Stimulated activated CD8-positive, alpha-beta memory T cell treated with anti-CD3 and anti-CD28 coated beads, Interleukin-12 subunit alpha, Interleukin-12 subunit beta, amount 100 ng/mL, for 1 hour (primary cell): ENCODE measurements at places on chromosomes 11 and 22.
A peak's percentile ranks its signal among the peaks of the same experiment; 100 is the strongest.

- no peak for DNase-seq
These were observed 160.5 kb upstream of the TTC12 start for GRCh38 chr11:113153847-113154246.

DNA sequence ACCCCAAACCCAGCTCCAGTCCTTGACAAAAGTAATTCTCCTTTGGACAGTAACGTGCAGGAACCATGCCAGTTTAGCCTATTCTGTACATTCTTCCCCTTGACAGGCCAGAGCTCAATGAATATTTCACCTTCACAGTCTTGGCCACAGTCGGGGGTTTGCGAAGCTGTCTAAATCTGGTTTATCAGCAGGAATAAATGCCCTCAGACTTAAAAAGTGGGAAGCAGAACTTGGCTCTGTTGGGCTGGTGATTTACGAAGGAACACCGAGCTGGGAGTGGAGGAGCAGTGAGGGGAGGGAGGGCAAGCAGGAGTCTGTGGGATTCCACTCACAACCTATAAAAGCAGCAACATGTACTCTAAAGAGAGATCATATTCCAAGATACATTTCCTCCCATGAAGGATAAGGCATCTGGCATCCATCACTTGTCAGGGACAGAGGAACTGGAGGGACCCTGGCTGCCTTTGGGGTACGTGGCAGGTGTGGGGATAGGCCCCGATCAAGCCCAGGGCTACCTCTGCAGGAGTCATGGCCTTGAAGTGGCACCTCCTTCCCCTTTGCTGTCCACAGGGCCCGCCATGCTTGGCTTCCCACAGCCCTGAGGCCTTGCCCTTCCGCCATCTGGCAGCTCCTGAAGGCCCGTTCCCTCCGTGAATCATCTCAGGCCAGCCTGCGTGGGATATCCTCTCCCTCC lies 154.3 kb downstream of the ADAMTS15 start:
- no peak for DNase-seq

GRCh38 chr11:61861634-61862033 lies 29.7 kb downstream of the FADS3 start:
- DNase-seq, result no peak

- no peak for DNase-seq
These were observed 31.6 kb upstream of the MYH9 start for GRCh38 chr22:36419177-36419911.

DNA sequence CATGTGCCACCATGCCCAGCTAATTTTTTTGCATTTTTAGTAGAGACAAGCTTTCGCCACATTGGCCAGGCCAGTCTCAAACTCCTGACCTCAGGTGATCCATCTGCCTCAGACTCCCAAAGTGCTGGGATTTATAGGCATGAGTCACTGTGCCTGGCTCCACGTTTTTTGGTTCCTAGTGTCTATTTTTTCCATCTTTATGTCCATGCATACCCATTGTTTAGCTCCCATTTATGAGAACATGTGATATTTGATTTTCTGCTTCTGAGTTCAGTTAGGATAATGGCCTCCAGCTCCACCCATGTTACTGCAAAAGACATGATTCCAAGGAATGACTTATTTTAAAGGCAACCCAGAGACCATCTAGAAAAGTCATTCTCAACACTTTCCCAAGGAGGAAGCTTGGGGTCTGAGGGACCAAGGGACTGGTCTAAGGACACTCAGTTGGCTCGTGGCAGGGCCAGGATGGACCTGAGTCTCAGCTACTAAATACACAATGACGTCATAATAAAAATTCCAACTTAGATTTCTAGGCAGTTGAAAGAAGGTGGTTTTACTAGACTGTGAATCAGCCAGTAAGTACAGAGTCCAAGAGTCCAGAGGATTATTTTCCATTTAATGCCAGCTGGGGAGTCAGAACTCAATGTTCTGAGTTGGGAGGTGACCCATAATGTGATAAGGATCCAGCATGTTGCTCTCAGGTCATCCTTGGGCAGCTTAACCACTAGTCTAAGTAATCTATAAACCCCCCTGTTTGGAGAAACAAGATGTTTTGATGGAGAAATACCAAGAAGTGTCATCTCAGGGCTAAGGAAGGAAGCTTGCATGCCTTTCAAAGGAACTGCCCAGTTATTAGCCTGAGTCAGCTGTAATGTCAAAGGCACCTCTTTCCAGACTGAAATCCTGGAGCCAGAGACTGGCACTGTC lies 39.4 kb downstream of the ABTB2 start:
- DNase-seq, result no peak

GRCh38 chr11:88324562-88325345 lies 12.8 kb downstream of the CTSC start:
- no peak for DNase-seq

- no peak for DNase-seq
These were observed 6.7 kb downstream of the ETS1 start for GRCh38 chr11:128580612-128581011.

DNA sequence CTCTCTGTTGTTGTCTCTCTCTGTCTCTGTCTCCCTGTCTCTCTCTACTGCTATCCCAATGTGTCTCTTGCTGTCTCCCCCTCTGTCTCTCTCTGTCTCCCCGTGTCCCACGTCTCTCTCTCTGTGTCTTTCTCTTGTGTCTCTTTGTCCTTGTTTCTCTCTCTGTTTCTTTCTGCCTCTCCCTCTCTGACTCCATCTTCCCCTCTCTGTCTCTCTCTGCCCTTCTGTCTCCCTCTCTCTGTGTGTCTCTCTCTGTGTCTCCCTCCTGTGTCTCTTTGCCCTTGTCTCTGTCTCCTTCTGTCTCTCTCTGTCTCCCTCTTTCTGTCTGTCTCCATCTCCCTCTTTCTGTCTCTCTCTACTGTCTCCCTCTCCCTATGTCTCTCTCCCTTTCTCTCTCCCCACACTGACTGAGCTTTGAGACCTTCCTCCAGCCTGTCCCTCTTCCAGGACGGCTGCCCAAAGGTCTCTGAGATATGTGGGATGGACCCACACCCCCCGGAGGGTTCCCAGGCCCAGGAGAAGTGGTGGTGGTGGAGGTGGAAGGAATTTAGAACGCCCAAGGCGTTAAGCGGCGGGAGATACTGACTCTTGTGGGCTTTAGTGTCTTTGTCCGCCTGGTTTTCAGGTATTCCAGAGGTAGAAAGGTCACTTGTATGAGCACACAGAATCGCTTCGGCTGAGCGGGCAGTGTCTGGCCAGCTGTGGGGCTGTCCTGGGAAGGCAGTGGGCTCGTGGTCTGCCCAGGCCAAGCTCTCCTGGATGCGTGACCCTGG lies 65.5 kb upstream of the CCND1 start:
- no peak for DNase-seq

DNA sequence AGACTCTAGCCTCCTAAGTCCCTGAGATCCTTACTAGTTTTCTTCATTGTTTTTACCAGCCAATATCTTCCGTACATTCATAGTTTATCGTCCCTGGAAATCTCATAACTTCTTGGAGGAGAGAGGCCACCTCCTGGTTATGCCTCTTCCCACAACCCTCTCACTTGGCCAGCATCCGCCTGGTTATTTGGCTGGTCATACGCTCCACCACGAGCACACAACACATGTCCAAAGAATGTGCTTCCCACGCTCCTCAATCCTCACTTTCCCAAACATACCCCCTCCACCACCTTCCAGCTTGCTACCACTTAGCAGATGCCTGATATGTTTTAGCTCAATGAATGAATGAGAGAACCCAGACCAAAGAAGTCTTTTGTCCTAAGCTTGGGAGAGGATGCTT lies 83.5 kb upstream of the EIF3D start:
- DNase-seq, result no peak

- no peak for DNase-seq
These were observed 1511.2 kb downstream of the FAM181B start for GRCh38 chr11:81222491-81222890.

DNA sequence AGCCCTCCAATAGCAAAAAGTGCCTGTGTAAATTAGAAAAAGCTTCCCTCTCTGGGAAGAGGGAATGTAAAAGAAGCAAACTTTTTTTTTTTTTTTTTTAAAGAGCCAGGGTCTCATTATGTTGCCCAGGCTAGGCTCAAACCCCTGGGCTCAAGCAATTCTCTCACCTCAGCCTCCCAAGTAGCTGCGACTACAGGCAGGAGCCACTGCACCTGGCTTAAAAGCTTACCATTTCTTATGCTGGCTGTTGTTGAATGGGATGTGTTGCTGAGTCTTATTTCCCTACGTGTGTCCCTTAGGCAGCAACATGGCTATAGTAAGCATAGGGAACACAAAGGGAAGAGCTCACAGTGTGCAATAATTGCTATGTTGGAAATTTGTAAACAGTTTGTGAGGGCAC lies 225.5 kb upstream of the CCDC90B start:
- DNase-seq, result no peak

DNA sequence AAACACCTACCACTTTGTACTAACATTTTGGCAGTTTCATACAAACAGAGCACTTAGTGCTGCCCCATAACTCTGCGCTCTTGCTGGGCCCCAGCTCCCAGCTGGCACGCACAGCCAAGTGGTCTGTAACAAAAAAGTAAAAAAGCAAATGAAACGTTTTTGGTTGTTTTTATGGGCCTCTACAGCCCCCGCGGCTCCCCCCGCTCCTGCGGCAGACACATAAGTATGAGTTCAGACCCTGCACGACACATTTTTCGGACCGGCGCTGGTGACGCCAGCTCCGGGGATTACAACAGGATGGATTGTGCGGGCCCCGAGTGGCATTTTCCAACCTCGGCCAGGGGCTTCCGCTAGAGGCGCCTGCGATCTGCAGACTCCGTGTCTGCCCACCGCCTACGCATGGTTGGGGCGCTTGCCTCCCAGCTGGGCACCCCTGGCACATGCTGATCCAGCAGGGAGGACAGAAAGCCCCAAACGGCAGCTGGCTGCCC lies 418.2 kb downstream of the SOX6 start:
- no peak for DNase-seq

GRCh38 chr11:63505857-63506528 lies at the start of gene LGALS12:
Gene LGALS12, plus strand, starts transcription at chr11:63506084. Its CDS starts 375 bp downstream, at chr11:63506459.
- DNase-seq, result no peak

DNA sequence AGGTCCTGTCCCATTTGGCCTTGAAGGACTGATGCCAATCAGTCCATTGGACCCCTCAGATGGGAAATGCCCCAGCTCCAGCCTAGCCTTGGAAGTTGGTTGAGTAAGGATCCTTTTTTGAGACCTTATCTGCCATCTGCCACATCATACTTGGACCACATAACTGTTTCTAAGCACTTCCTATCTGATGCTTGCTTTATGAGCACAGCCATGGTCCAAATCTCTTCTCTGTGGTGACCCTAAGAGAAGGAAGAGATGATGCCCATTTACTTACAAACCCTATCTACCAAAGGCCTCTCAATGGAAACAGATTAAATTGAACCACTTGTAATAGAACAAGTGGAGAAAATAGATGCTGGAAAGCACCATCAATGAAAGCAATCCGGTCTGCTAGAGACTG lies 53.8 kb upstream of the TTC12 start:
- DNase-seq, result no peak

DNA sequence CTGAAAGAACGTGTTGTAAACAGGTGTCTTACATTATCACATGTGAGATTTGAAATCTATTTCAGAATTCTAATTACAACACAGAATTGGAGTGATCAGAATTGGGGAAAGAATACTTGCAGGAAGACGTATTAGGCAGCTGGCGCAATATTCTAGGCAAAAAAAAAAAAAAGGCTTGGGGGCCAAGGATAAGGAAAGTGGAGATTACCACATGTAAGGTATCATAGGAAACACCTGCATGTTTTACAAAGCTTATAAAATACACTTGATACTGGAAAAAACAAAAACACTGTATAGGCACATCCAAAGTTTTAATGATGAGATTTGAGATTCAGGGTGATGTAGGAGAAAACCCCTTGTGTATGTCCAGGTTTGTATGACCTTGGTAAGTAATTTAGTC lies 245.1 kb downstream of the DDX10 start:
- no peak for DNase-seq

DNA sequence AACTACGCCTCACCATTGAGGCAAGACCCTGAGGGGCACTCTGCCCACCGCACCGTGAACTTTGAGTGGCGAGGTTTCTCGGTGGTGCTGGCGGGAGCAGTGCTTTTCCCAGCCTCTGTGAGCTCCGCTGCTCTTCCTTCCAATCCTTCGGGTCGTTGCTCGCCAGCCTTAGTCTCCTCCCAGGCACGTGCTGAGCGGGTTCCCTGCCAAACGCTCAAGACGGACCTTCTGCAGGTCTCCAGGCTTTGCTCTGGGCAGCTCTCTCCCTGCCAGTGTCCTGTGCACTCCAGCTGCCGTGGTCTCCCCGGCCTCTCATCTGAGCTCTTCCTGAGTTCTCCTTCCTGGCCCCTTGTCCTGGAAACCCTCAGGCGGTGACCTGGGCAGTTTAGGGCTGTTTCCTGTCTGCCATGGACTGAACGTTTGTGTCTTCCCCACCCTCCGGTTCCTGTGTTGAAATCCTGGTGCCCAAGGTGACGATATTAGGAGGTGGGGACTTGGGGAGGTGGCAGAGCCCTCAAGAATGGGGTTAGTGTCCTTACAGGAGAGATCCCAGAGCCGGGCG lies 11.2 kb upstream of the MUC6 start:
- no peak for DNase-seq

DNA sequence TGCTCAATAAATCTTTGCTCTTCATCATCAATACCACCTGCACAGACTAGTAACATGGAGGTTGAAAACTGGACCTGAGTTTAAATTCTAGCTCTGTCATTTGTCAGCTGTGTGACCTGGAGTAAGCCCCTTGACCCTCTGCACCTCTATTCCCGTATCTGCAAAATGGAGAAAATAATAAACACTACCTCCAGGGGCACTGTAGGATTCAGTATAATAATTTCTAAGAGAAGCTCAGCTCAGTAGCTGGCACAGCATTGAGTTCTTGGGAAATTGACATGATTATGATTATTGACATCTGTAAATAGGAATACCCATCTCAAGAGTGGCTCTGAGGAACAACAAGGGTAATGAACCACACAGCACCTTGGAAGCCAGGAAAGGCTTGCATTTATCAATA lies 78.4 kb downstream of the MN1 start:
- no peak for DNase-seq

- no peak for DNase-seq
These were observed 29.3 kb downstream of the MED15 start for GRCh38 chr22:20536590-20537324.

DNA sequence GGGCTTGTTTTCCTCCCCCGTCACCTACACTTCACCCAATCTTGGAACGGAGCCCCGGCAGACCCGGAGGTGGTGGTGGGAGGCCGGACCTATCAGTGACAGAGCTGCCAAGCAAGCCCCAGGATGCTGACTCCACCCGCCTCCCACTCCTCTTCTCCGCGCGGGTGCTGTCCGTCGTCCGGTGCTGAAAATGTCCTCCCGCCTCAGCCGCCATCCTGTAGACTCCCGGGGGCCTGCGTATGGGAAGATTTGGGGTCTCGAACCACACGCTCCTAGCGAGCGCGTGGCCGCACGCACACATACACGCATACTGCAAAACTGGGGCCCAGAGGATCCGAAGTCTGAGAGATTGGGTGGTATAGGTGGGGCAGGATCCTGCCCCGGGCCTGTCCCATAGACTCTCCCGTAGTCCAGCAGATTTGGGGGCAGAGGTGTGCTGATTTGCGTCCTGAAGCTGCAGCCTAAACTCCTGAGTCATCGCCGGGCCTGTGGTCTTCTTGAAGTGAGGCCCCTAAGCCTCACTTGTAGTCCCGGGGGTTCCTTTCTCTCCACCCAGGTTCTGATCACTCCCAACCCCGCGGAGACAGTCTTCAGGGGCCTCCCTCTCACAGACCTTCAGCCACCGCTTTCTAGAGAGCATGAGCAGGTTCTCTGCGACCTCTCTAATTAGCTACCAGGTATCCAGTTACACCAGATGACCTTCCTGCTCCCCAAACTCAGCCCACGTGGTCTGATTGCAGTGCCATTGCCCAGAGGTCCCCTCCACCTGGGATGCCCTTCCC lies 796 bp upstream of the YIF1A start:
- DNase-seq, result peak; percentile 50
